Inflammatory macrophage treated with lipopolysaccharide for 1 hour (primary cell): ENCODE measurements at places on chromosomes 11 and 22.

- no peak for DNase-seq
Measured at GRCh38 chr11:95364324-95365295, 133.6 kb upstream of the SESN3 start.

- DNase-seq = no peak
Measured at GRCh38 chr11:67285541-67286498, 3.3 kb upstream of the ANKRD13D start.

GRCh38 chr11:32852207-32852606 lies 22.5 kb downstream of the PRRG4 start:
- DNase-seq = peak; percentile 45

DNA sequence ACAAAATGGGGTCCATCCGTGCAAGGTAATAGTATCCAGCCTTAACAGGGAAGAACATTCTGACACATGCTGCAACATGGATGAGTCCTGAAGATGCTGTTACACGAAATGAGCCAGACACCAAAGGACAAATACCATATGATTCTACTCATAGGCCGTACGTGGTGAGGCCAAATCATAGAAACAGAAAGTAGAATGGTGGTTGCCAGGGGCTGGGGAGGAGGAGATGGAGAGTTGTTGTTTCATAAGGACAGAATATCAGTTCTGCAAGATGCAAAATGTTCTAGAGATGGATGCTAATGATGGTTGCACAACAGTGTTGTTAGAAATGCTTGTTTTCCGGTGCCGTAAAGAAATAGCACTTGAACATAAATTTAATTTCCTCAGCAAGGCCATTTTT lies 2.6 kb downstream of the TBX10 start:
- no peak for DNase-seq

DNA sequence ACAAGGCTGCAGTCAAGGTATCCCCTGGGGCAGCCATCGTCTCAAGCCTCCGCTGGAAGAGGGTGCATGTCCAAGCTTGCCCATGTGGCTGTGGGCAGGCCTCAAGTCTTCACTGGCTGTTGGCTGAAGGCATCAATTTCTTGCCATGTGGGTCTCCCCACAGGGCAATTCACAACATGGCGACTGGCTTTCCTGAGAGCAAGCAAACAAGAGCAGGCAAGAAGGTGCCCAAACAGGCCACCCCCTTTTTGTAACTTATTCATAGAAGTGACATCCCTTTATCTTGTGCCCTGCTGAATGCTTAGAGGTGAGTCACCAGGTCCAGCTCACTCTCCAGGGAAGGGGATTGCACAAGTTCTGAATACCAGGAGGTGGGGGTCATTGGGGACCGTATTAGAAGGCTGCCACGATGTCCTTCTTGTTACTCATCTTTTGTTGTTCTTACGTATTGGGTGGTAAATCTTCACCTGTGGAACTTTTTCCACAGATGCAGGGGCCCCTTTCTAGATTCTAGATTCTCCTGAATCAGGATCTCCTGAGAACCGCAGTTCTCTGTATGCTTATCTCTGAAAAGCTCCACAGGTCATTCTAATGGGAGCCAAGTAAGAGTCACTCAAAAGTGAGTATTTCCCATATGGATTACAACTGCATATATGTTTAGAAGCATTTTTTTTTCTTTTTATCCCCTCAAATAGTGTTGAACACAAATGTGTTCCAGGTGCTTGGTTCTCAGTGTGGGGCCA lies 44.2 kb upstream of the MICAL2 start:
- no peak for DNase-seq

GRCh38 chr22:50544746-50545253 lies 899 bp upstream of the KLHDC7B start:
- no peak for DNase-seq

- no peak for DNase-seq
Measured at GRCh38 chr11:5831196-5831829, 10.4 kb downstream of the OR52E6 start.

DNA sequence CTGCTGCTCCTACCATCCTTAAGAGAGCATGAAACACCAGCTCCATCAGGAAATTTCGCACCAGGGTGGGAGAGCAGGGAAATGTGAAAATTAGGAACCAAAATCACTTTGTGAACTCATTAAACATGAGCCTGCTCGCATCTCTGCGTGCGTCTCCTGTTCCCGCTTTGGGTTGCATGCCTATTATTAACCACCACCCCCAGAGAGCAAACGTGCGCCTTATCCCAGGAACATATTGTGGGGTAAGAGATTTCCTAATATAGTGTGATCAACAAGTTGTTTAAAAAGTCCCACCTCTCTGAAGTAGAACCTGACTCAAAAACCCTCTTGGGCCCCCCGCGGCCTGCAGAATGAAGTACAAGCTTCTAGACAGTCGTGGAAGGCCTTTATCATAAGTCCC lies 115.0 kb downstream of the TENM4 start:
- no peak for DNase-seq

DNA sequence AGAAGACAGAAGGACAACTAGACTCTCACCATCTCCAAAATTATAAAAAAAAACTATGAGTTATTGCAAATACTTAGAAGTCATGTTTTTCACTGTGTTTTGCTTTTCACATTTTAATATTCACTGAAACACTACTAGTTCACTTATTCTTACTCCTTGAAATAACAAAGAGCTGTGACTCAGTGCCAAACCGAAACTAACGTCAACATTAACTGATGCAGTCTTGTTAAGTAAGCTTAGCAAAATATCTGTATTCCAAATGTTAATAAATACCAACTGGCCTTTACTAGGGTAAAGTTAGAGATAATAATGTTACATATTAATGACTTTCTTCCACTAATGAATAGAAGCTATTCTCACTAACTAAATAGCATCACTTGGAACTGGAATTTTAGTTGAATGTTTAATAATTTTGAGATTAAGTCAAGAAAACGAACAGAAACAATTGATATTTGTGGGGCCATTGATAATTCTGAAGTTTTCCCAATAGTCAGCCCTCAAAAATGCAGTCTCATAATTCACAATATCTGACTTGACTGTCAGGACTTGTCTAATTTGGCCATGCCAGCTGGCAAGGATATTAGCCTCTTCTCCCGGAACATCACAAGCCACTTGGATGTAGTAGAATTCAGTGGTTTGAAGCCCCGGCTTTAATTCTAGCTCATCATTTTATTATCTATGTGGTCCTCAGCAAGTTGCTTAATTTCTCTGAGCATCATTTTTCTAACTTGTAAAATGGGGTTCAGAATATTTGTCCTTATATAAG lies 230.1 kb upstream of the DDI1 start:
- DNase-seq = no peak

DNA sequence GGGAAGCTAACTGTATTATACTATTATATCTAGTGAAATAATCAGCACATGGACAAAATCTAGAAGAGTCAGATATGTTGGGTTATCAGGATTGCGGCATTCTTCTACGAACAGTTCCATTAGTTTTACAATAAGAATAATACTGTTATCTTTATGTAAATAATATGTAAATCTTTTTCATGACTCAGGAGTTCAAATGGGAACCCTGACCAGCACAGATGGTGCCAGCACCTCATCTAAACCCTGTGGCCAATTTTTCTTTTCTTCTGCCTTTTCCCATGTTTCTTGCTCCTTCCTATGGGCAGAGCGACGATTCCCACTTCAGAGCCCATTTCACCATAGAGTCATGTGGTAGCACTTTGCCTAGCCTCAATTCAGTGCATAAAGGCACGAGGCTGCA lies 68.4 kb upstream of the CYP2D6 start:
- no peak for DNase-seq

DNA sequence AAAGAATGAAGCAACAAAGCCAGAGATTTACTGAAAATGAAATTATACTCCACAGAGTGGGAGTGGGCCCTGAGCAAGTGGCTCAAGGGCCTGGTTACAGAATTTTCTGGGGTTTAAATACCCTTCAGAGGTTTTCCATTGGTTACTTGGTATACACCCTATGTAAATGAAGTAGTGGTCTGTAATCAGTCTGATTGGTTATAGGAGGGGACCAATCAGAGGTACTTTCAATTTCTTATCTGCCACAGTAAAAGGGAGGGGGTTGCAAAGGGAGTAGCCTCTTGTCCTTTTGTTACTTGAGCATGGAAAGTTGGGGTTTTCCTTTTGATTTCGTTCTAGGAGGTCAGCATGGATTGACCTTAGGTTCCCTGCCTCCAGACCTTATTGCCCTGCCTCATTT lies 63.5 kb downstream of the ATM start:
- no peak for DNase-seq

DNA sequence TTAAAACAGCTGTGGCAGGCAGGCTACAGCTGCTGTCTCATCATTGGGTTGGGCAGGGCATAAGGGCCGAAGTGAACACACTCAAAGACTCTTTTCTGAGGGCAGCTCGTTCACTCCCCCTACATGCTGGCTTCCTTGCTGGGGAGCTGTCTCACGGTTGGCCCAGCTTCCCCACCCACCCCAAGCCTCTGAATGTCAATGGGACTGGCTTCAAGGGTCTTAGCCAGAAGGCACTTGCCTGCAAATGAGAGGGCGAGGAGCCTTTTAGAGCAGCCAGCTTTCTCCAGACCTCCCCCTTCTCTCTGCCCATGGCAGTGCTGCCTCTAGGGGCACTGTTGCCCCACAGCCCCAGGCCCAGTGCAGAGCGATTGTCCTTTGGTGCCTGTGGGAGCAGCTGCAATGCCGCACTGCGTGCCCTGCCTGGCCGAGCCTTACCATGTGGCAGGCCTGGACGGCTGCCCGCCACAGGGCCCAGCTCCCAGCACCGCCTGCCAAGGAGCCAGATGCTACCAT lies 94.7 kb upstream of the RASSF10 start:
- DNase-seq = no peak

- DNase-seq = peak; percentile 97
Measured at GRCh38 chr11:62025487-62026105, 58.2 kb upstream of the FTH1 start.

DNA sequence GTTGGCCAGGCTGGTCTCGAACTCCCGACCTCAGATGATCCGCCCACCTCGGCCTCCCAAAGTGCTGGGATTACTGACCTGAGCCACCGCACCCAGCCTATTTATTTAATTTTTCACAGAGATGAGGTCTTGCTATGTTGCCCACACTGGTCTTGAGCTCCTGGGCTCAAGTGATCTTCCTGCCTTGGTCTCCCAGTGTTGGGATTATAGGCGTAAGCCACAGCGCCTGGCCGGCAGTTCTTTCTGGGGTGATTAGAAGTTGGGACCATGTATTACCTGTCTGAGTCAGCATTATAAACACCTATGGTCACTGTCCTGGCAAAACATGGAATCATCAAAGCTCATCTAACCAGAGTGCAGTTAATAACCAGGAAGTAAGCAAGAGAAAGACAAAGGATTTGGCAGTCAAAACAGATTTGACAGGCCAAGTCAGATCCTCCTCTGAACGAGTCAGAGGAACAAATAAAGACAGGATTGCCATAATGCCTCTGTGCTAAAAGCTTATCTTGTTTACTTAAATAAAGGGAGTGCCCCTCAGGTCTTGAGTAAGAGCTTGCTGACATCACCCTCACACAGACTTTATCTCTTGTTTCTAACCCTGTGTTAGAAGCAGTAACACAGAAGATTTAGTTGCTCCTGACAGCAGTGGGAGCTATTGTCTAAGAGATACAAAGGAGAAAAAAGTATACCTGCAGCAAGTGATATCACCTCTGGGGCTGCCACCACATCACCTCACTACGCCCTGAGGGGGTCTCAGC lies 3.7 kb downstream of the SERPIND1 start:
- peak; percentile 38 for DNase-seq

- DNase-seq = no peak
Measured at GRCh38 chr11:109196016-109196415, 226.0 kb upstream of the C11orf87 start.

- DNase-seq = peak; percentile 38
Measured at GRCh38 chr11:102762361-102762767, 18.1 kb downstream of the MMP10 start.

DNA sequence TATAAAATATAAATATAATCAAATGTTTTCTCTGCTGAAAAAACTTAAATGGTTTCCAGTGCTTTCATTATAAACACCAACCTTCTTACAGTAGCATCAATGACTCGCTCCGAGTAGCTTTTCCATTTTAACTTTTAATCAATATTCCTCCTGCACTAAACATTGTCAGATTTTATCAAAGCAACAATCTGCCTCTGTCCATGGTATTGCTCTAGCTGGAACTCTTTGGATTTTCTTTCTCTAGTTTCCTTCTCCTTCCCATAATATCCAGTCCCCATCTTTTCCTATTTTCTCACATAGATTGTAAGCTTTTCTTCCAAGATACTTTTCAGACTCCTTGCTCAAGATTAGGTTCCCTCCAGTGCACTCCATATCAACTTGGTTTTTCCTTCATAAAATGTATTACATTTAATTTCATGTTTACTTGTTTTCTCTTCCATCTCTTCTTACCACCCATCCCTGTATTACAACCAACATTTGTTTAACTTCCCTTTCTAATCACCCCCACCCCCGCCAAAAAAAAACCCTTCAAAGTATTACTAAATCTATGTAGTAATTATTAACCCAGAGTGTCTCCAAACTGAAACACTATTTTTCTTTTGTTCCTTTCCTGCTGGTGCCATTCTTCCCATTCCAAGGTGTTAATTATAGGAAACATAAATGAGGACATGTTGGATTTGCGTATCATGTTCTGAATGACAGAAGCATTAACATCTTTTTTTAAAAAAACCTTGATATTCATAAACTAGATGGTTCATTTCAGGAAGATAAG lies 716.5 kb downstream of the NELL1 start:
- no peak for DNase-seq

DNA sequence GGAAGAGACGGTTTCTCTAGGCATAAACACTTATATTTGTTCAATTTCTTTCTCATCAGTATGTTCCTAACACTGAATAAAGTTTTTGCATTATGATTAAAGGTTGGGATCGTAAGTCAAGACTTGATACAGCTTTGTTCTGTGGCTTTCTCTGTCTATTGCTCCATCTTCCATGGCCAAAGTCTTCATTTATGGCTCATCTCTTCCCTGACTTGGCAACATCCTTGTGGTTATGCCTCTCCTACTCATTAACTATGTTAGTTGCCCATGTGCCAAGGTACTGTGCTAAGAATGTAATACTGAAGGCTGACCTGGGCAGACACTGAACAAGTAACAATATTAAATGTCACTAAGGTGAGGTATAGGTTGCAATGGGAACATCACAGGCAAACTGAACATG lies 1.6 kb upstream of the ACCSL start:
- DNase-seq = no peak

- no peak for DNase-seq
Measured at GRCh38 chr11:1157645-1158591, at the start of gene MUC5AC. MUC5AC (plus strand) TSS chr11:1157953; CDS start chr11:1158000, 47 bp downstream.

DNA sequence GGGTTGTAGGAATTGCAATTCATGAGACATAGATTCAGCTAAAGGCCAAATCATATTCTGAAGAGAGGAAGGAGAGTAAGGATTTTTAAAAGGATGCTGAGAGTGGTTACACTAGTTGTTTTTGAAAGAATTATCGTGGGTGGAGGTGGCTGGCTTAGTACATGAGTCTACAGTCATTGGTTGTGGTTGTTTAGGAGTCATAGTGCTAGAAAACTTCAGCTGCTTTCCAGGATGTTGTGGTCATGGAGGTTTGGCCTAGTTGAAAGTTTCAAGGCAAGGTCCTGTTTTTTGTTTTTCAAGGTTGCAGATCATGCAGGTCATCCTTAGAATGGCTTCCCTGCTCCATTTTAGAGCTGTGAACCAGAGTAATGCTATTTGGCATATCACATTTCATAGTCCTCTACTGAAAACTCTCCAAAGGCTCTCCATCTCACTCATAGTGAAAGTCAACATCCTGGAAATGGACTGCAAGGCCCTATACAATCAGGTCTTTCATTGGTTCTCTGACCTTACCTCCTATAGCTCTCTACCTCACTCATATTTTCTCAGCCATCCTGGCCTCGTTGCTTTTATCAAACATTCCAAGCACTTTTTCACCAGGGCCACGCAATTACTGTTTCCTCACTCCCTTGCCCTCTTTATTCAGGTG lies 26.1 kb upstream of the ZBTB44 start:
- no peak for DNase-seq

- no peak for DNase-seq
Measured at GRCh38 chr22:45090497-45090910, 73.2 kb upstream of the NUP50 start.

- no peak for DNase-seq
Measured at GRCh38 chr11:41301023-41301422, 158.4 kb downstream of the LRRC4C start.
